ENCODE measurements at places on chromosomes 3 and 15.

GRCh38 chr3:66863205-66864111 lies 134.6 kb upstream of the KBTBD8 start:
- DNase-seq, result no peak

DNA sequence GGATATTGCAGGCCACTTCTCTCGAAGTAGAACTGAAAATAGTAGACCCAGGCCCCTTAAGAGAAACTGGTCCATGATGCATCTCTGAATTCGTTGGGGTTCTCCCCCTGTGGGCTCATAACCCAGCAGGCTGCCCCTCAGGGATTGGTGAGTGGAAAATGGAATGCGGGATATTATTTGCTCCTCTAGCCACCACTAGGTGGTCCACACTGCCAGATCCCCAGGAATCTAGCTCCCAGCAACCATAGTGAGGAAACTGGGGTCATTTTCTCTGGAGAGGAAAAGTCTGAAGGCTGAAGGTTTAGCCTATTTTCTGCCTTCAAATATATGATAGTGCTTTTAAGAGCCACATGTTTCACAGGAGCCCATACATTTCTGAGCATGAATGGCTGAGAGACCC lies 6.7 kb downstream of the CX3CR1 start:
- DNase-seq, result no peak

DNA sequence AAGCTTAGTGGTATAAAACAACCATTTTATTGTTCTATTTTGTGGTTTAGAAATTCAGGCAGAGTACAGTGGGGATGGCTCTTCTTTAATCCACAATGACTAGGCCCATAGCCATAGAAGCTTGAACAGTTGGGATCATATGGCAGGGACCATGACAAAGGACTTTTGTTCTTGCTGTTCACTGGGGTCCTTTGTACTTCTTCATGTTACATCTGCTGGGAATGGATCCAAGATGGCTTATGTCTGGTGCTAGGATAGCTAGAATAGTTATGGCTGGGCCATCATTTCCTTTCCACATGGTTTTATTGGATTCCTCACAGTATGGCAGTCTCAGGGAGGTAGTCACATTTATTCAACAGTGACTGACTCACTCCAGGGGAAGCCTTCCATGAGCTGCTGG lies 427.9 kb upstream of the AGTR1 start:
- DNase-seq, result no peak

DNA sequence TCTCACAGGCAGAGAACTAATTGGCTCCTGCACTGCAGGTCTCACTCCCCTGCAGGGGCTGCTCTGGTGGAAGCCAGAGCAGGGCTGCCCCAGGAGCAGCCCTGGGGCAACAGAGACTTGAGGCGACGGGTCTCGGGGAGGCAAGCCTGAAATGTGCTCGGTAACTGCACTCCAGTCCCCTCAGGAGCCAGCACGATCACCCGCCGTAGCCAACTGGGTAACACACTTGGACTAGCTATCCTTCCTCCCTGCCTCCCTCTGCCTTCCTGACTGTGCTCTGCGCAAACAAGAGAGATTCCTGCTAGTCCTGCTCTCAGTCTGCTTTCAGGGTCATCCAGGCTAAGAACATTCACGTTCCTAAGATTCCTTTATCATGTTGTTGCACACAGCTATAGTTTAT lies 140.7 kb upstream of the NSMCE3 start:
- no peak for DNase-seq
